Neural progenitor cell (in vitro differentiated cells): ENCODE measurements at places on chromosomes 6 and 20. TPM values are rescaled to one million over a fixed set of nuclear protein-coding genes. Genes with fewer than 3 reads are reported as not detected.

The APOM gene
- total RNA-seq: 2.6 and 4.2 TPM in 2 replicates

DNA sequence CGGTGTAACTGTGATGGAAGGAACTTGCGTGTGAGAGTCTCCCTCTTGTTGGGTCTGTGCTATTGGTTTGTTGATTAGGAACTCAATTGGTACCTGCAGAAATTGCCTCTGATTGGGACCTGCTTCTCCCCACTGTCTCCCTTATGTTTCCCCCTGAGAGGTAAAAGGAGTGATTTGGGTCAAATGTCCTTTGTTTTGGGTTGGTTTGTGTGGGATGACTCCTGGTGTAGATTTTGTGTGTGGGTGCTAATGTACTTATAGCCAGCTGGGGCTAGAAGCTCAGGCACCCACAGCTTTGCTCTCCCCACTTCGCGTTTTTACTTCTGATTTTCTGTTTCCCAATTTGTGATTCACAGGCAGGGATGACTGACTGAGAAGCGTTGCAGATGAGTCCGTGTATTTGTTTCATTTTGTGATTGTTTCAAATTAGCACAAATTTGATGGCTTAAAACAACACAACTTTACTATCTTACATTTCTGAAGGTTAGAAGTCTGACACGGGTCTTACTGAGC lies 79.1 kb downstream of the UTRN start:
- H3K4me1 ChIP-seq: peaks cover 5% of the 10 kb centered on the region
- H3K27ac ChIP-seq: no peak overlapping the region
- no peak for DNase-seq
- no peaks in the 10 kb centered on the region for H3K27me3 ChIP-seq
- no peak overlapping the region for H3K4me3 ChIP-seq
- H3K36me3 ChIP-seq: no peaks in the 10 kb centered on the region

DNA sequence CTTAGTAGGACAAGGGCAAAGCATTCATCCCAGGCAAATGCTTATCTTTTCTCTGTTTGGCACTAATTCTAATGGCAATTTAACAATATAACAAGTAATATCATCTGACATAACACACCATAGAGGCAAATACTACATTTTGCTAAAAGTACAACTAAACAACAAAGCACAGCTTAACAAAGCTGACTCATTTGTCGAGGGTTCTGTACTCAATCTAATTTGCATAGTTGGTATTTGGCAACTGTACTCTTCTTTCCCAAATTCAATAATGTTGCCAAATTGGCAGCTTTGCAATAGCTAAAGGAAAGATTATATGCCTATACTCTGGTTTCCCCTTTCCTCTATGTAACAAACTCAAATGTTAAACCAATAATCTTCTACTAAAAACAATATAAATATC lies 461.0 kb downstream of the PKHD1 start:
- DNase-seq: no peak
- no peak overlapping the region for H3K27ac ChIP-seq
- H3K4me1 ChIP-seq: no peaks in the 10 kb centered on the region
- no peaks in the 10 kb centered on the region for H3K36me3 ChIP-seq

The BMP6 gene
- total RNA-seq: 0.37 and 0.41 TPM in 2 replicates

DNA sequence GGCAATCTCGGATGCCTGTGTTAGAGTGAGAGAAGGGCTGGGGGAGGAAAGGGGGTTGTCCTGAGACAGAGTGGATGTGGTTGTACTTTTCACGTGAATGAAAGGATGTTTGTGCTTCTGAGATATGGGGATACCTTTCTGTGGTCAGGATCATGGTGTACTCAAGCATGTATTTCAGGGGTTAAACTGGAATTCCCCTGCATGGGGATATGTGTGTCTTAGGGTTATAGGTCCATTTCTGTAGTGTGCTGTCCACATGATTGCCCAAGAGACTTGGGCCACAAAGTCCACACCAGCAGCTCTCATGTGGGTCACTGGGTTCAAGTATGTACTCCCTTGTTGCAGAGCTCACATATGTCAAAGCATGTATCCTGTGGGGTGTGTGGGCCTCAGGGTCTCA lies 10.5 kb downstream of the SYNGAP1 start:
- no peak for DNase-seq
- H3K4me1 ChIP-seq: peaks cover 66% of the 10 kb centered on the region
- peak overlapping the region; percentile 32 for H3K27ac ChIP-seq
- H3K27me3 ChIP-seq: no peaks in the 10 kb centered on the region
- H3K4me3 ChIP-seq: peak overlapping the region; percentile 52

The PSMB1 gene
- 300 and 420 TPM in 2 replicates for total RNA-seq

DNA sequence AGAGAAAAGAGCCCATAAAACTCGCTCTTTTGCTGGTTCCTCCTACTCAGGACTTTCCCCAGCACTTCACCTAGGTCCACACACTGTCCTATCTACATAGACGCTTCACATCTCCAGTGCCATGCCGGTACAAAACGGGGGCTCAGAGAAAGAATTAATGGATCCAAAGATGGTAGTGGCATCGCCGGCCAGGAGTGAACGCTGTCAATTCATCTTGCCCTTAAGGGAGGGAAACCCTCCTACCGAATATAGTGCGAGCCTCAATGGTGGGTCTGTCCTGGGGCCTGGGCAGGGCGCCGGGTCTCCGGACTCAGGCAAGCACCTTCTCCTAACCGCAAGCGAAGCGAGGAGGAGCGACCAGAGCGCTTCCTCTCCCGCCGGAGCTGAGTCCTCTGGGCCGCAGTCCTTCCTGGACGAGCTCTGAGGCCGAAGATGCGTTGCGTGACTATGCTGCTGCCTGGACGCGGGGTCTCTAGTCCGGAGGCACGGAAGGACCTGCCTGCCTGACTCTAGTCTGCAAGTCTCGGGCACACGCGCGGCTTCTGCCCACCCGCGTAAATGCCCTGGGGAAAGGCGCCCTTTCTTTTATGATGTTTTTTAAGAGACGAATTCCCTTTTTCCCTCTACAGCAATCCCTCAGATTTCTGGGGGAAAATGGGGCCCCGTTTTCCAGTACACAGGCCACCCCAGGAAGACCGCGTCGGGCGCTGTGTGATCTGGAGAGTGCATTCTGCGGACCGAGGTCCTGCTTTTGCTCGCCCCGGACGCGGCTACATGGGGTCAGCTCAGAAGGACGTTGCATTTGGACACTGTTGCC lies 100.1 kb upstream of the PRDM1 start:
- H3K36me3 ChIP-seq: no peaks in the 10 kb centered on the region
- H3K27ac ChIP-seq: no peak overlapping the region
- peaks cover 100% of the 10 kb centered on the region for H3K27me3 ChIP-seq

The EPPIN gene
- total RNA-seq: not detected in 2 replicates

- DNase-seq: peak; percentile 45
- no peaks in the 10 kb centered on the region for H3K27me3 ChIP-seq
- peaks cover 5% of the 10 kb centered on the region for H3K36me3 ChIP-seq
- peak overlapping the region; percentile 95 for H3K4me3 ChIP-seq
- H3K4me1 ChIP-seq: peaks cover 24% of the 10 kb centered on the region
Measured at GRCh38 chr6:63571361-63572043, 778 bp upstream of the LOC128125822 start.
